ENCODE measurements at places on chromosomes 12 and 14.

DNA sequence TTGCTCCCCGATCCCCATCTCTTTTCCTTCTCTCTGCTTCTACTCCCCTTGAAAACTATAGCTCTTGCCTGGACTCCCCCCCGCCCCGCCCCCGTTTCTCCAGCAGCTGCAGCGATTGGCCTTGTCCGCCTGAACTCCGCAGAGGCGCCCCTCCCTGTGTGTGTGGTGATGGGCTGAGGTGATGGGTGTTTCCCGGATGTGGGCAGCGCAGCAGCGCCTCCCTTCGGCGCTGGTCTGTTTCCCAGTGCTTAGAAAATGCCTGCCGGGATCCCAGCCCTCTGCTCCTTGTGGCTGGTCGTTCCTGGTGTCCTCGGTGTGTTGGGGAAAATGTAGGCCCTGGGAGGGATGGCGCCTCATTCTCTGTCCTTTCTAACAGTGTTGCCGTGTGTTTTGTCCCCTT is 43.3 kb downstream of the GALNT8 start:
- DNase-seq: no peak

DNA sequence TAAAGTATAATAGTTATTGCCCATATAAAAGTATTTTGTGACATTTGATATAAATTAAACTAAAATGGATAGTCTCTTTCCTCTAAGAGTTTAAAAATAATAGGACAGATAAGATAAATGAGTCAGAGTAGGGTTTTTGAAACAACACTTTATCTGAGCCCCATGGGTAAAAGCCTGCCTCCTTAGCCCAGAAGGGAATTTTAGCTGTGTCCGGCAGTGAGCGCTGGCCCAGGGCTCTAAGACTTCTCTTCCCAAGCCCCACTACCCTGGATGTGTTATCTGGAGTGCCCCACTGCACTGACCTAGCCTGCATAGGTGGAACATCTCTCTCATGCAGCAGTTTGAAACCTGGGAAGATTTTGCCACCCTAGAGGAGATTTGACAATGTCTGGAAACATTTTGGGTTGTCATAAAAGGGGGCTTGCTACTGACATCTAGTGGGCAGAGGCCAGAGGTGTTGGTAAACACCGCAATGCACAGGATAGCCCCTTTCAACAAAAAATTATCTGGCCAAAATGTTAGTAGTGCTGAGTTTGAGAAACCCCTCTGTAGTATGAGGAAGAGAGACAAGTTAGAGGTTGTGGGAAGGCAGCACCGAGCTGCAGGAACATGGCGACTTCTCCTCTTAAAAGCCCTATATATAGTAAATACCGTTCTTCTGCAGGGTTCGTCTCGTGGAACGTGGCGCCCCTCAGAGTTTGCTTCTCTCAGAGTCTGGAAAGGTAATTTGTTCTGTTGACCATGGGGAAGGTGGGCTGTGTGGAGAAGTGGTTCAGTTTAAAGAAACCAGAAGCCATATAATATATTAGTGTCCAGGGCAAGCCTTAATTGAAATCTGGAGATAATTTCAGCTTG is 29.3 kb upstream of the ATF1 start:
- DNase-seq: no peak

DNA sequence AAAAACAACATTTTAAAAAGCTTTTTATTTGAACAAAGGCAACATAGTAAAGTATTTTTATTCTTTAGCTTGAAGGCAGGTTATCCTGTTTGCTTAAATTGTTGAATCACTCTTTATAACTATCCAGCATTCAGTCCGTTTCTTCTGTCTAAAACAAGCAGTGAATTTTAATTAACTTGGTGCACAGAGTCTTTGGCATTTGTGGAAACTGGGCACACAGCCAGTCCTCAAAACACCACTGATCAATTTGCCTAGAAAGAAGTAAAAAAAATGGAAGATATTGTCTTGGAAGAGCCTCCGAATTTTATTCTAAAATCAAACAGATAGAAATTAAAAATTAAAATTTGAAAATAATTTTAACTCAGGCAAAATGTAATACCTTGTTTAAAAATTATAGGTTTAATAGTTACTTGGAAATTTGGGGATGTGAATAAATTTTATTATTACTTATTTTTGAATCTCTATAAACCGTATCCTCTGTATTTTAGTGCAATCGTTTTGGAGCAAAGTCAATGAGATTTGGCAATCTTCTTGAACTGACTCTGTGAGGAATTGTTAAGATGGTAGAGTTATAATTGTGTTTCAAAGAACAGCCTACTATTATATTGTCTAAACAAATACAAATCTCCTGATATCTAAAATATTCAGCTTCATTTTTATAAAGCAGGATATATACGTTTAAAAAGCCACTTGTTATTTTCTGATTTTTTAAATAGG is 927.0 kb downstream of the SLC16A7 start:
- DNase-seq: no peak

DNA sequence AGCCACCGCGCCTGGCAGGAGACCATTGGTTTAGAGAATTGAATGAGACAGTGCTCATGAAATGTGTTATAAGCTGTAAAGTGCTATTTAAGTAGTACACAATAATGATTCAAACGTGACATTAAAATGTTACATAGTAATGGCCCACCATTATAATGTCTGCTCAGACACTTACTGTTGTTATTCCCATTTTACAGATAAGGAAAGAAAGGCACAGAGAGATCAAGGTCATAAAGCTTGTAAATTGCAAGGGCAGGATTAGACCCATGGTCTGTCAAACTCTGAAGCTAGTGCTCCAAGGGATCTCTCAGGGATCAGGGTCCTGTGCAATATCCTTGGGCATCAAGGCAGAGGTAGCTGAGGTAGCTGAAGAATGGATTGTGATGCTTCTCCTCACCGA is 6.2 kb downstream of the ACSM4 start:
- no peak for DNase-seq

- DNase-seq: no peak
Measured at GRCh38 chr14:34211732-34212131, 250.3 kb downstream of the SPTSSA start.

GRCh38 chr12:77767756-77768343 is 62.8 kb upstream of the NAV3 start:
- no peak for DNase-seq
